SK-MEL-5 (cell line): ENCODE measurements at places on chromosomes 3 and 15. TPM values are rescaled to one million over a fixed set of nuclear protein-coding genes. Genes with fewer than 3 reads are reported as not detected.
A peak's percentile ranks its signal among the peaks of the same experiment; 100 is the strongest.

Gene GREM1
- under 0.01 TPM in 1 of 2 replicates, not detected in the other for total RNA-seq

Gene C2CD4A
- total RNA-seq = not detected in 2 replicates

- no peak for DNase-seq
These were observed 54.4 kb upstream of the TLE3 start for GRCh38 chr15:70152070-70152480.

GRCh38 chr3:183208260-183208659 is 44.8 kb upstream of the B3GNT5 start:
- DNase-seq = no peak

GRCh38 chr3:187150599-187150998 is 11.3 kb upstream of the RPL39L start:
- peak; percentile 63 for DNase-seq

DNA sequence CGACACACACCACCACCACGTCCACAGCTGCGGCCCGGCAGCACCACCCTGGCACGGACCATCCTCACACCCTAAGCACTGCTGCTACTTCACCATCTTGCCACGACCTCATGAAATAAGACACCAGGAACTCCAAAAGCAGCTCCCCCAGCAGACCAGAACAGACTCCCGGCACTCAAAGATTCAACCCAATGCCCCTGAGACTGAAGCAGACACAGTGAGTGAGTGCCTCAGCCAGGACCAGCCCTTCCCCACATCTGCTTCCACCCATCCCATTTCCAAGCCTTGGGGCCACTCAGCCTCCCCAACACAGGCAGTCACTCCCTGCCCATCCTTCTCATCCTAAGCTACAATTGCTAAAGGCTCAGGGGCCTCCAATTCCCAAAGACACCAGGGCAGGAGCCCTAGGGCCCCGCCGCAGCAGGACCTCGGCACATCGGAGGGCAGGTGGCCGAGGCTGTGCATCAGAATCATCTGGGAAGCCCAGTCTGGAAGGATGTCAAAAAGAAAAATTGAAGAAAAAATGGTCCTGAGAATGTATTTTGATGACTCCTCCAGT is 18.4 kb upstream of the OCA2 start:
- DNase-seq = no peak

- no peak for DNase-seq
These were observed 13.0 kb downstream of the MECOM start for GRCh38 chr3:169650503-169650902.
